Cardiac septum (tissue), 1 donor: ENCODE measurements at places on chromosomes 3 and 15. TPM values are rescaled to one million over a fixed set of nuclear protein-coding genes. Genes with fewer than 3 reads are reported as not detected.

The POTEB gene
- not detected for total RNA-seq

The XCR1 gene
- total RNA-seq, result not detected

GRCh38 chr3:159057621-159058020, 255.8 kb downstream of the MFSD1 start:
- no peak for DNase-seq

- DNase-seq, result no peak
These were observed 51.0 kb upstream of the SH3GL3 start for GRCh38 chr15:83396101-83396500.

- no peak for DNase-seq
These were observed 12.8 kb upstream of the RFT1 start for GRCh38 chr3:53142986-53143385.

The IGSF10 gene
- total RNA-seq, result 0.83 TPM

- DNase-seq, result no peak
These were observed 36.9 kb upstream of the C15orf39 start for GRCh38 chr15:75164625-75165350.

DNA sequence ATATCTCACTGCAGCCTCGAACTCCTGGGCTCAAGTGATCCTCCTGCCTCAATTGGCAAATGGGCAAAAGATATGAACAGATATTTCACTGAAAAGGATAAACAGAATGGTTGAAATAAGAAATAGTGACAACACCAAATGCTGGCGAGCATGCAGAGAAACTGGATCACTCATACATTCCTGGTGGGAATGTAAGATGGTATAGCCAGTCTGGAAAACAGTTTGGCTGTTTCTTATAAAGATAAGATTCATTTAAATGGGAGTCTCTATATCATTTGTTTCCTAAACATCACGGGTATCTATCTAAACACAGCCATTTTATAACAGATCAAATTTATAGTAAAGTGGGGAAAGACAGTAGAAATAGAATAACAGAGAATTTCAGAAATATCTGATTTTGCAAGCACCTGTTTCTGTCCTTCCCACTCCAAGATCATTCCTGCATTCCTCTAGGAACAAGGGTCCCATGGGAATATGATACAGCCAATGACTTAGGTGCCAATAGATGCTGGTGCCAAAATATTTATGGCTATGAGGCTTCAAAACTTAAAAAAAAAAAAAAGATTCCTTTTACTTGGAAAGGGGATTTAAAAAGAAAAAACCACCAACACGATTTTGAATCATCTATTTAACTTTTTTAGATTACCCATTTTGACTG, 9.9 kb upstream of the TFDP2 start:
- no peak for DNase-seq

DNA sequence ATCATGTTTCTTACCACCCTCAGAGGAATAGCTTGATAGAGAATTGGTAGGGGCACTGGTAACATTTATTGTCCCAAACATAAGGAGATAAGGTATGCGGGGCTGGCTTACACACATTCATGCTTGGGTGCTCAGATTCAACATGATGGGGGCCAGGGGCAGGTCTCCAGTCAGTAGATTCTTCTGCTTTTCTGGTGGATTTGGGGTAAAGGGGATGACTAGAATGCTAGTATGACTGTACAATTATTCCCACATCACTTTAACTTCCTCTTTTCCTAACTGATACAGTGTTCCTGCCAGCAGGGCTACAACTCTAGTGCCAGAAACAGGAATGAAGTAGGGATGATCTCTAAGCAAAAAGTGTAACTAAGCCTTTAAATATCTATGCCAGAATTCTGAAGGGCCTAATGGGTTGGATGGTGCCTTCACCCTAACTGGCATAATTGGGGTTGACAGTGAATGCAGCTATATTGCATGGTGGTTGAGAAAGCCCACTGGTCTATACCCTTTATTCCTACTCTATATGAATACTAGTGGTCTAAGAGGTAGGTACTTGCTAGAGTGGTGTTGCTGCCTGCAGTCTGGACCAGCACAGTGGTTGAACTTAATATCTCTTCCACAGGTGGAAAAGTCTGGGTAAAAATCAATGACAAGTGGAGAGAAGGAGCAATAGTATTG, 117.4 kb downstream of the IL12A start:
- no peak for DNase-seq

The CIB2 gene
- total RNA-seq, result 16.7 TPM

DNA sequence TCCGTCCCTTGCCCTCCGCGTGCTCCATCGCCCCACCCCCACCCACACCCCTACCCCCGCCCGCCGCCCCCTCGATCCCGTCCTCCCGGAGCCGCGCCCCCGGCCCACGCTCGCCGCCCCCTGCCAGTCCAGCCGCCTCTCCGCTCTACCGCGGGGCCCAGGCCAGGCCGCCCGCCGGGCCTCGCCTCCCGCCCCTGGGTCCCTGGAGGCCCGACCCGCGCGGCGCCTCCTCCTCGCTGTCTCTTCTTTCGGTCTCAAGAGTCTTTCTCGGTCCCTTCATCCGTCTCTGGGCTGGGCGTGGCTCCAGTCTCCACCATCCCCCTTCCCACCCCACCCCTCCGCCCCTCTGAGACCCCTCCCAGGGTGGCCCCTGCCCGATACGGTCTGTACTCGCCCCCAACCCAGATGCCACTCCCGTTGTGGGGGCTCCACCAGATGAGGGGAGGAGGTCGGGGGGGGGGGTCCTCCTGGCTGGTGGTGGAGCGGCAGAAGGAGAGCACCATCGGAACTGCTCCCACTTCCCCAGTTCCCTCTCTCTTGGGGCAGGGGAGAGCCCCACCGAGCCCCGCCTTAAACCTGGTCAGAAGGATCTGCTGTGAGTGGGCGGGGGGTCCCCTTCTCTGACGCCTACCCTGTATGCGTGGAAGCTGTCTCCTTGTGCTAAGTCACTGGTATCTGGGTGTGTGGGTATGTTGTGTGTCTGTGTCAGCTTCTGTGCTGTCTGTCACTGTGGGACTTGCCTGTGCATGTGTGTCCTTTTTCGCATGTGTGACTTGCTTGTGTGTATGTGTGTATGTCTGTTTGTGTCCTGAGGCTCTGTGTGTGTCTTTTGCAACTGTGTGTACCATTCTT, 1.0 kb downstream of the PRKCD start:
- DNase-seq, result no peak

GRCh38 chr3:172853005-172853404, 102.5 kb downstream of the ECT2 start:
- no peak for DNase-seq

- no peak for DNase-seq
These were observed 24.1 kb downstream of the SLC24A5 start for GRCh38 chr15:48144889-48145288.

- DNase-seq, result no peak
These were observed 37.2 kb upstream of the DENND4A start for GRCh38 chr15:65829130-65829764.

The COLQ gene
- 41.7 TPM for total RNA-seq

GRCh38 chr15:60656041-60656440, 177.1 kb upstream of the ICE2 start:
- no peak for DNase-seq

DNA sequence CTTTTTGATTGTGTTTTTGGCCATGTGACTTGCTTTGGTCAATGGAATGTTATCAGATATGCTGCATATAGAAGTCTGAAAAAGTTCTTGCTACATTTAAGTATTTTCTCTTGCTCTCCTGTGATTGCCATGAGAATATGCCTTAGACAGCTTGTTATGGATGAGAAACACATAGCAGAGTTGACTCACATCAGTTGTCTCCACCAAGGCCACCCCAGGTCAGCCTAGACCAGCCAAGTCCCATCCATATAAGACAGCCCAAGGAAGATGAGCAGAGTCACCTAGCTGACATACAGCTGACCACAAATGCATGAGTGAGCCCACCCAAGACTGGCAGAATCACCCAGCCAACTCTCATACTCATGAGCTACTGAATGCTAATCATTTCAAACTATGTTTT, 153.0 kb downstream of the THRB start:
- no peak for DNase-seq

The GOLGA6L7 gene
- not detected for total RNA-seq

The CALML4 gene
- 1.6 TPM for total RNA-seq

- DNase-seq, result peak; percentile 81
These were observed at the start of gene C2CD4A for GRCh38 chr15:62066663-62067447. Gene C2CD4A (plus strand): TSS chr15:62066977. CDS start chr15:62067614, 637 bp downstream.

DNA sequence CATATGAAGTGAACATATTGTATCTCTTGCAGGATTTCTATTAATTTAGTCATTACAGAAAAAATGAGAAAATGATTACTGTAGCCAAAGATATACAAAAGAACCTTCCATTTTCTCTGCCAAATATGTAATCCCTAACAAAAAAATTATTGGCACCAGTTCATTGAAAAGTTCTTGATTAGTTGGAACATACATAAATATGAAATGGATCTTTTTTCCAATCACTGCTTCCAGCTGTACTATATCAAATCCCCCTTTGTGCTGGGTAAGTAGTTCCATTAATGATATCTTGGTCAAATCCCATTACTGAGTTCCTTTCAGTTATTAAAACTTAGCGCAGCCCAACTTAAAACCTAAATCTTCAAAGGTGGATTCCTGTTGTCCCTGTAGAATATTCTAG, 263.8 kb downstream of the SLC9A9 start:
- DNase-seq, result no peak

The CYP8B1 gene
- not detected for total RNA-seq

- DNase-seq, result no peak
These were observed 70.2 kb upstream of the GADL1 start for GRCh38 chr3:30964612-30965011.

DNA sequence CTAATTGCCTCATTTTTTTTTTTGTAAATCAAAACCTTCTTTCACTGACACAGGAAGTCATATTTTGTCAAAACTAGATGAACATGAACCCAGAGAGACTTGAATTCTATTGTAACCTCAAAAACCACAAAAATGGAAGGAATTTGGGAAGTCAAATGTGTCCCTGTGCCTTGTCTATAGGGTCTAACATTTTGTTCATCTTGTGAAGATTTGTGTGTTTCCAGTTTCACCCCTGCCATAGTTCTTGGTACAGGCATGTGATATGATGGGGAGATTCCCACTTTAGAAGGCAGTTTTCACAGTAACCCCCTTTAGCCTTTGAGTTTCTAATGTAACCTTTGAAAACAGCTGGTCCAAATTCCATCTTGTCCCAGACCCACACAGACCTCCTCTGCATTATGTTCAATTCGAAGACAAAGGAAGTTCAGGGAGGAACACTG, 318.5 kb upstream of the ADAMTS9 start:
- DNase-seq, result no peak

GRCh38 chr3:133442518-133442917, 42.7 kb downstream of the BFSP2 start:
- no peak for DNase-seq

GRCh38 chr3:111785034-111785433, 74.0 kb upstream of the PHLDB2 start:
- DNase-seq, result no peak

- no peak for DNase-seq
These were observed 63.9 kb downstream of the BOC start for GRCh38 chr3:113275258-113275556.

DNA sequence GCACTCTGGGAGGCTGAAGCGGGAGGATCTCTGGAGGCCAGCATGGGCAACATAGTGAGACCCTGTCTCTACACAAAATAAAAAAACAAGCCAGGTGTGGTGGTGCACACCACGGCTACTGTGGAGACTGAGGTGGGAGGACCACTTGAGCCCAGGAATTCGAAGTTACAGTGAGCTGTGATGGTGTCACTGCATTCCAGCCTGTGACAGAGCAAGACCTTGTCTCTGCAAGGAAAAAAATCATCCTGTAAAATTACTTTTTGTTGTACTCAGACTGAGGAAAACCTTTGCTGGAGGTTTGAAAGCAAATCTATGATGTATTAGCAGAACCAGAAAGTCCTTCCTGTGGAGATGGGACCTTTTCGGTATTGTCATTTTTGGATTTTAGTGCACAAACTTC, 63.3 kb downstream of the ATP1B3 start:
- DNase-seq, result peak; percentile 6

The CATSPER2 gene
- total RNA-seq, result 3.0 TPM

DNA sequence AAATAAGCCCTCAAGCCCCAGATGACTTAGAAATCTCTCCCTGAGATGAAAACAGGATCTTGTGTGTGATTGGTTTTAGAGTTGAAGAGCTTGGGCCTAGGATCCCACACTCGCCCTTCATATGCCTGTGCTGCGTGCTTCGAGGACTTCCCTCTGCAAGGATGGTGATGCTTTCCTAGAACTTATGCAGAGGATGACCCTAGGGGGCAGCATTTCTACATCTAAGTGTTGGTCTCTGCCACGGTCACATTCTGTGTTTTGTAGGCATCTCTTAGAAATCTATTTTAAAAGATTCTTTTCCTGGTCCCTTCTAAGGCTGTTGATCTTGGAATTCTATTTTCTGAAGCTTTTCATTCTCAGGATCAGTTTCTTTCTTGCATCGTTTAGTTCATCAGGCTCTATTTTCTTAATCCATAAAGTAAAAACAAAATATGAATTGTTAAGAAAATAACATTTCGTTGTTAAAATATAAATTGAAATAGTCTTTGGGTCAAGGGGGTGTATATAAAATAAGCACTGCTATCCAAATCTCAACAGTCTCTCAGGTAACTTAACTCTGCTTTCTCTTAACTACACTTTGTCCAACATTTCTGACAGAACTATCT, 45.7 kb downstream of the WDR76 start:
- no peak for DNase-seq

DNA sequence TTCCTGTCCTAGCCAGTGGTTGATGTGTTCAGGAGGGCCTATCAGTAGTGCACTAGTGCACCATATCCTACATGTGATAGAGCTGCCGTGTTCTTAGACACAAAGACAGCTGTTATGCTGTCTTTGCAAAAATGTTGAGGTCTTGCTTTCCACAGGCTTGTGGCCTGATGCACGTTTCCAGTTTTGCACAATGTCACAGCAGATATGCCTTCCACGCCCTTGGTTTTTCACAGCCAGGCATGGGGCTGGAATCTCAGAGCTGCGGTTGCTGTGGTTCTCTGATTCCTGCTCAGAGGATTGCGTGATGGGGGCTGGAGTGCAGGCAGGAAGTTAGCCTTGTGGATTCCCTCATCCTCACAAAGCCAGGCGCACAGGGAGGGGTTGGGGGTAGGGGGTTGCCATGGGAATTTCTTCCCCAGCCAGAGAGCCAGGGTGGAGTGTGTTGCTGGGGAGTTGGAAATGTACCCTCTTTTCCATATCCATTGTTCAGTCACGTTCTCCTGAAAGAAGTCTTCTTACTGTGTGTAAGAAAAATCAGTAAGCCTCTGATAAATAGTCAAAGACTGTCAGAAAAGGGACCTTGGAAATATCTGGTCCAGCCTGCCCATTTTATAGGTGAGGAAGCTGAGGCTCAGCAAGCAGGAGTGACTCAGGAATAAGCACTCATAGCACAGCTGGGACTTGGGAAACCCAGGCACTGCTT, 79.4 kb downstream of the SMAD3 start:
- DNase-seq, result peak; percentile 55

DNA sequence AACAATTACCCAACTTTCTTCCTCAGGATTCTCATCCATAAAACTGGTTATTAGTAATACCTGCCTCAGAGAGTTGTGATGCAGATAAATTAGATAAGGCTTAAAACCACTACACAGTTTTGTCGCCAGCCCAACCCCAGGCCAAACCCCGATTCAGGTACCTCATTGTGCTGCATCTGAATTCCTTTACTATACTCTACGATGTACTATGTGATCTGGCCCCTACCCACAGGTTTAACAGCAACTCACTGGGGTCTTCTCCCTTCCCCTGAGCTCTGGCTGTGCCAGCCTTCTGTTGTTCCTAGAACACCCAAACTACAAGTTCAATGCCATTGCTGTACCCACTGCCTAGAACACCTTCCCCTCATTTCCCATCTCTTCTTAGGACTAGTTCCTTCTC, 64.6 kb downstream of the MYO5A start:
- DNase-seq, result no peak

- DNase-seq, result no peak
These were observed 18.9 kb downstream of the EFCAB12 start for GRCh38 chr3:129409541-129409940.

- no peak for DNase-seq
These were observed 108.8 kb downstream of the DPH6 start for GRCh38 chr15:35437157-35437556.
